Activated CD8-positive, alpha-beta memory T cell treated with anti-CD3 and anti-CD28 coated beads, Interleukin-2, amount 10 ng/mL, durations not matched to agents 7 days and 5 days (primary cell): ENCODE measurements at places on chromosomes 5 and 9. TPM values are rescaled to one million over a fixed set of nuclear protein-coding genes. Genes with fewer than 3 reads are reported as not detected.

Gene GABRB2
- total RNA-seq, result not detected

Gene IL5
- total RNA-seq, result 0.35 TPM

Gene F2RL2
- 0.07 TPM for total RNA-seq

Gene GRM6
- total RNA-seq, result not detected

- H3K4me1 ChIP-seq, result no peaks in the 10 kb centered on the region
- H3K36me3 ChIP-seq, result no peaks in the 10 kb centered on the region
- no peak overlapping the region for H3K4me3 ChIP-seq
- no peak overlapping the region for H3K27ac ChIP-seq
These were observed 41.2 kb downstream of the FREM1 start for GRCh38 chr9:14868772-14869583.

- H3K36me3 ChIP-seq, result no peaks in the 10 kb centered on the region
- H3K27ac ChIP-seq, result no peak overlapping the region
- H3K4me1 ChIP-seq, result no peaks in the 10 kb centered on the region
- no peak overlapping the region for H3K4me3 ChIP-seq
- peaks cover 69% of the 10 kb centered on the region for H3K27me3 ChIP-seq
These were observed 71.9 kb downstream of the SFXN1 start for GRCh38 chr5:175550055-175550805.

GRCh38 chr9:124774129-124774978 lies 2.6 kb upstream of the OLFML2A start:
- peaks cover 46% of the 10 kb centered on the region for H3K4me1 ChIP-seq
- DNase-seq, result peak; percentile 87
- H3K27ac ChIP-seq, result no peak overlapping the region
- no peak overlapping the region for H3K4me3 ChIP-seq
- peaks cover 52% of the 10 kb centered on the region for H3K27me3 ChIP-seq
- no peaks in the 10 kb centered on the region for H3K36me3 ChIP-seq

- DNase-seq, result no peak
- H3K4me1 ChIP-seq, result peaks cover 16% of the 10 kb centered on the region
- no peak overlapping the region for H3K27ac ChIP-seq
- H3K27me3 ChIP-seq, result peaks cover 27% of the 10 kb centered on the region
- H3K4me3 ChIP-seq, result no peak overlapping the region
These were observed 31.8 kb downstream of the DMRT3 start for GRCh38 chr9:1008216-1008615.

DNA sequence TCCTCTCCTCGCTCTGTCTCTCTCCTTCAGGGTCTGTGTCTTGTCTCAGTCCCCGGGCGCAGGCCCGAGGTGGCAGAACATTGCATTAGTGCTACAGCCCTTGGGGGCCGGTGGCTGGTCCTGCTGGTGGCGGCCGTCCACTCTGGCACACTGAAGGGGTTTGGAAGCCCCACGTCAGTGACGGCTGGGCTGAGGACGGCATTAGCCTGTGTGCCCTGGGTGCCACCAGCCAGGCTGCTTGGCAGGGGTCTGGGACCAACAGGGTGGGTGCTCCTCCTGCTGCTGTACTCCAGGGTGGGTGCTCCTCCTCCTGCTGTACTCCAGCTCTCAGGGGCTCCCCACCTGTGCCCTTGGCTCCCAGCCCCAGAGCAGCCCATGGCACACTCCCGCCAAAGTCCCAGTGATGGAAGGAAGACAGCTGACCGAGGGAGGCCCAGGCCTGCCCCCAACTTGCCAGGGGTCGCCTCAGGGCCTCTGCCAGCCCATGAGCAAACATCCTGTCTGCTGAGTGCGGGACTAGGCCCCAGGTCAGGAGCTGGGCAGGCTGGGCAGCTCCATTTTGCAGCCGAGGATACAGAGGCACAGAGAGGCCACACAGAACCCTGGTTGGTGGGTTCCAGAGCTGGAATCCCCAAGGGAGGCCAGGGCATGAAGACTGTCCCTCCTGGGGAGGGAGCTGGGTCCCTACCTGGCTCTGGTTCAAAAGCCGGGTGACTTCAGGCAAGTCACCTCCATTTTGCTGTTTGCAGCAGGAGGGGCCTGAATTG lies 27.3 kb downstream of the SARDH start:
- no peaks in the 10 kb centered on the region for H3K27me3 ChIP-seq
- H3K4me3 ChIP-seq, result no peak overlapping the region
- no peak for DNase-seq
- no peaks in the 10 kb centered on the region for H3K36me3 ChIP-seq
- H3K27ac ChIP-seq, result no peak overlapping the region

DNA sequence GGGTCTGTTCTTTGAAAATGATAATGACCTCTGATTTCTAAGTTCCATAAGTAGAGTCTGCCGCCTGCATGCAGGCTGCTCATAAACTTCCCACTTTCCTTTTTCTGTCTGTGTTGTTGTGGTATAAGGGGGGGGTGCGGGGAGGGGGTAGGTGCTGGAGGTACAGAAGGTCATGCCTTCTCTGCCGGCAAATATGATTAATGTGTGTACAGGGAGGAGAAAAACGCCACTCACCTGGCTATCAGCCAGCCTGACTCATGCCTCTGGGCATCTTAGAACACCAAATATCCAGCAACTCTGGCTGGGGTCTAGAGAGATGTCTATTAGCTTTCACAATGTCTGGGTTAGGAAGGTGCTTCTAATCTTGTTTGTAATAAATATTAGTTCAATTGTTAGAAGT lies 128.3 kb downstream of the EFNA5 start:
- no peaks in the 10 kb centered on the region for H3K36me3 ChIP-seq
- H3K4me3 ChIP-seq, result no peak overlapping the region
- no peak for DNase-seq
- peaks cover 10% of the 10 kb centered on the region for H3K27me3 ChIP-seq
- H3K27ac ChIP-seq, result no peak overlapping the region

- no peak for DNase-seq
- H3K27ac ChIP-seq, result no peak overlapping the region
- peaks cover 16% of the 10 kb centered on the region for H3K4me1 ChIP-seq
- peaks cover 26% of the 10 kb centered on the region for H3K27me3 ChIP-seq
These were observed 167.7 kb upstream of the PTCH1 start for GRCh38 chr9:95684516-95684915.

GRCh38 chr5:157602505-157602904 lies 26.9 kb upstream of the ADAM19 start:
- H3K4me3 ChIP-seq, result no peak overlapping the region
- no peaks in the 10 kb centered on the region for H3K27me3 ChIP-seq
- DNase-seq, result peak; percentile 74
- peaks cover 91% of the 10 kb centered on the region for H3K4me1 ChIP-seq
- peaks cover 11% of the 10 kb centered on the region for H3K36me3 ChIP-seq

DNA sequence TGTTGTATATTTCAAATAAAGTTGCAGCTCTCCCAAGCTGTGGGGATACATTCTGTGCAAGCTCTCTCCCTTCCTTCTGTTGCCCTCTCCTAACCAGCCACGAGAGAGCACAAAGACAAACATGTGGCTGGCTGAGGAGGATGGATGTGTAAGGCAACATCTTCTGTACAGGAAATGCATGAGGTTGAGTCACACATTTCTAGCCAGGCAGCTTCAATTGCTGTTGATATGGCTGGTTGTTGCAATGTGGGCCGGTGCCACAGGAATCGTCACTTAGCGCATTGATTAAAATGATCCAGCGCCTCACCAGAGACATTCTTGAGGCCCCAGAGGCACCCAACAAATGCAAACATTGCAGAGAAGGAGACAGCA lies 207.1 kb downstream of the ICE1 start:
- H3K36me3 ChIP-seq, result no peaks in the 10 kb centered on the region
- no peak overlapping the region for H3K4me3 ChIP-seq
- H3K27me3 ChIP-seq, result no peaks in the 10 kb centered on the region
- no peak for DNase-seq
- H3K27ac ChIP-seq, result no peak overlapping the region

DNA sequence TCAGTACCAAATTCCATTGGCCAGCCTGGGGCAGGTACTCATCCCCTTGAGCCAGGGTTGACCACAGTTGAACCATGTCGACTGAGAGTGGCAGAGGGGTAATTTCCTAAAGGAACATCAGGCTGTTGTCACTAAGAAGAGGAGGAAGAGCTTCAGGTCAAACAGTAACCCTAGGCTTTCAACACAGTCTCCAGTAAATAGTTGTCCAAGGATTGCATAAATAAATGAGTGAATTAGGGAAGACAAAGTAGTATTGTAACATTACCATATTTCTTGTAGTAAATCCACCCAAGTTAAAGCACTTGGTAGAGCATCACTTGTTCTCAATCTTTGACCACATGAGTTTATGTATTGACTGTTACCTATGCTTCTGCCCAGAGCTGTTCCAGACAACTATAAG lies 7.4 kb downstream of the PSAT1 start:
- peaks cover 13% of the 10 kb centered on the region for H3K4me1 ChIP-seq
- no peak overlapping the region for H3K4me3 ChIP-seq
- DNase-seq, result no peak
- H3K27me3 ChIP-seq, result no peaks in the 10 kb centered on the region
- peaks cover 59% of the 10 kb centered on the region for H3K36me3 ChIP-seq

- peaks cover 4% of the 10 kb centered on the region for H3K27me3 ChIP-seq
- H3K4me1 ChIP-seq, result no peaks in the 10 kb centered on the region
- H3K4me3 ChIP-seq, result no peak overlapping the region
- no peak overlapping the region for H3K27ac ChIP-seq
- no peak for DNase-seq
These were observed 33.1 kb upstream of the ITGA2 start for GRCh38 chr5:52956014-52956413.

GRCh38 chr5:66992547-66992946 lies 204.1 kb downstream of the CD180 start:
- peaks cover 13% of the 10 kb centered on the region for H3K4me1 ChIP-seq
- DNase-seq, result no peak
- no peak overlapping the region for H3K27ac ChIP-seq
- H3K36me3 ChIP-seq, result no peaks in the 10 kb centered on the region
- H3K27me3 ChIP-seq, result no peaks in the 10 kb centered on the region

DNA sequence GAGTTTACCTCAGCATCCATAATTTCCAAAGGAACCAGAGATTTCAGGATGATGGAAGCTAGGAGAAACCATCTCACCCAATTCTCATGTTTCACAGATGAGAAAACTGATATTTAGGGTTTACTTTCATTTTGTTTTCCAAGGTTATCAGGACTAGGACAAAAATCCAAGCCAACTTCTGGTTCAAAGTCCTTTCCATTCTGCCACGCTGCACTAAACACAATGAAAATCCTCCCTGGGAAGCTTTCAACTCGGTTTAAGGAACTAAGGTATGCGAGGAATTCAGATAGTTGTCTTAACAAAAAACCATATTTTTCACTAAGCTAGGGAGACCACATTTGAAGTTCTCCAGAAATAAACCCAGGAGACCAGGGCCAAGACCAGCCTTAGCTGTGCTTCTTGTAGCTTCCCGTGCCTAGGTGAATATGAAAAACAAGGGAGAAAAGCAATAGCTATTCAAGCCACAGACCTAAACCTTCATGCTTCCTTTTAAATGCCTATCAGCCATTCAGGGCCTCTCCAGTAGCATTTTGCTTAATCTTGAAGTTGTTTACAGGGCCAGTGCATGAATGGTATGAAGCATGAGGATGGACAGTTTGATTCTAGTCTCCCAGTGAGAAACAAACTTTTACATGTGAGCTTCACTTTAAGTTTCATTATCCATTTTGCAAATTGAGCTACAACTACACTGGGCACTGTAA lies 167.9 kb downstream of the DENND1A start:
- H3K4me1 ChIP-seq, result no peaks in the 10 kb centered on the region
- H3K36me3 ChIP-seq, result no peaks in the 10 kb centered on the region
- H3K27ac ChIP-seq, result no peak overlapping the region
- no peak overlapping the region for H3K4me3 ChIP-seq

- peaks cover 46% of the 10 kb centered on the region for H3K36me3 ChIP-seq
- peak; percentile 40 for DNase-seq
- H3K4me3 ChIP-seq, result peak overlapping the region; percentile 83
- H3K27ac ChIP-seq, result peak overlapping the region; percentile 100
- H3K27me3 ChIP-seq, result no peaks in the 10 kb centered on the region
- peaks cover 84% of the 10 kb centered on the region for H3K4me1 ChIP-seq
These were observed 22.5 kb downstream of the FGD3 start for GRCh38 chr9:92969516-92970466.

DNA sequence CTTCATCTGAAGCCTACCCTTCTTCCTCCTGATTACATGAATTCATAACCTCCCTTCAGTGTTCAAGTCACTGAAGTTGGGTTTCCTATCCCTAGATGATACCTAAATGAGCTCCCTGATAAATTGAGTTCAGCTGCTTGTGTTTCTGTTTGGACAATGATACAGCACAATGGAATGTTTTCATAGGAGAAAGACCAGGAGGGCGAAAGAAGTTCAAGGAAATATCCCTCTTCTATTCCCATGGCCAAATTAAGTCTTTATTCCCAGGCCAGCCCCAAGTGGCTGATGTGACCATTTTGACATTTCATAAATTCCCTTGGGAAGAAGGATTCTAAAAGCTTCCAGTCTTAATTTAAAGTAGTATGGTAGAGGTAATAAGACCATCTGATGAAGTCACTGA lies 555.8 kb upstream of the CLINT1 start:
- no peak for DNase-seq
- no peak overlapping the region for H3K27ac ChIP-seq
- H3K4me3 ChIP-seq, result no peak overlapping the region
- H3K36me3 ChIP-seq, result no peaks in the 10 kb centered on the region
- H3K27me3 ChIP-seq, result peaks cover 2% of the 10 kb centered on the region

- DNase-seq, result no peak
- H3K27ac ChIP-seq, result no peak overlapping the region
- H3K4me3 ChIP-seq, result no peak overlapping the region
These were observed 42.4 kb upstream of the TMEM250 start for GRCh38 chr9:136160995-136161610.

GRCh38 chr9:10059044-10059443 lies 553.8 kb downstream of the PTPRD start:
- no peaks in the 10 kb centered on the region for H3K27me3 ChIP-seq
- no peaks in the 10 kb centered on the region for H3K36me3 ChIP-seq
- DNase-seq, result no peak
- H3K27ac ChIP-seq, result no peak overlapping the region

DNA sequence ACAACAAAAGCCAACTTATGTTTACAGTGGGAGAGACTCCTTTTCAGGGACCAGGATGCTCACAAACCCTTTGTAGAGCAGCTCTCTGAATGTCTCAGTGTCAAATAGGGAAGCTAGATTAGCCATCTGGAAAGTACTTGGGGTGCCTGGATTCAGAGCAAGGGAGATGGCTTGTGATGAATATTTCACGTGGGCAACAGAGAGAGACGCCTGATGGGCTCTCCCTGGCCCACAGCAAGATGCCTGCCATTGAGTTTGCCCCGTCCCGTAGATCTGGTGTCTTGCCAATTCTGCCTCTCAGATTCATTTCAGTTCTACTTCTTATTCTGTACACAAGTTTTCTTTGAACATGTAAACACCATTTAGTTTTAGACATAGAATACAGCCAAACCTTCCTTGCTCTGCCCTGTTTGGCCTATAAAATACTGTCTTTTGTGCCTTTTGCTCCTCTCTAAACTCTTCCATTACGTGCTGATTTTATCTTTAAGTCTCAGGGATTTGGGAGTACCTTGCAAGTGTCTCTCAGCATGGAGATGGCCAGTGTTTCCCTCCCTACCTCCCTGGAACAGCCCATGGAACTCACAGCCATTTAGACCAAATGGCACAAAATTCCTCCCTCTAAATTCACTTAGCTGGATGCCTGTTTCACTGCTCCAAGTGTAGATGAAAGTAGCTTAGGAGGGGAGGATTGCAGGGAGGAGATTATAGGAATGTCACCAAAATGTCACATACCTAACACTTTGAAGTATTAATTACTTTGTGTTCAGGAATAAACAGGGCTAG lies 234.3 kb downstream of the SAXO1 start:
- H3K4me3 ChIP-seq, result no peak overlapping the region
- no peak overlapping the region for H3K27ac ChIP-seq
- no peaks in the 10 kb centered on the region for H3K36me3 ChIP-seq
- H3K27me3 ChIP-seq, result peaks cover 3% of the 10 kb centered on the region
